ENCODE measurements at places on chromosomes 2 and 18.

- DNase-seq = no peak
Observed at GRCh38 chr2:21981127-21981526, 857.4 kb downstream of the TDRD15 start.

GRCh38 chr18:23209796-23210195 lies 74.5 kb downstream of the CABLES1 start:
- DNase-seq = no peak

GRCh38 chr2:74851191-74851566 lies 17.3 kb downstream of the HK2 start:
- DNase-seq = no peak

DNA sequence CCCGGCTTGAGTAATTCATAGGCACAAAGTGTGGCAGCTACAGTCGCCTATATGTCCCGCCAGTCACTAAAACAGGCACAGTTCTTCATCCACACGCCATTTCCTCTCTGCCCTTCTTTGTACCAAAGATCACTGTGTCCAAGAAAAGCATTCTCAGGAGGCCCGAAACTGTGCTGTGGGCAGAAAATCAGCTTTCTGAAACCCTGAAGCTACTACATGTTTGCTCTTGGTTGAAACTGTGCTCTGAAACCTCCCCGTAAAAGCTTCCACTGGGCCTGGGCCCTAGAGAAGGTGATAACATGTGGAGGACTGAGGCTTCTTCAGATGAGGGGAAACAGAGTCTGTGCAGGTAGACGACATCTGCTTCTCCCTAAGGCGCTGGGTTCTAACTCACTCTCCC lies 75.6 kb upstream of the ID2 start:
- no peak for DNase-seq

GRCh38 chr2:13583609-13584008 lies 866.9 kb downstream of the TRIB2 start:
- no peak for DNase-seq

DNA sequence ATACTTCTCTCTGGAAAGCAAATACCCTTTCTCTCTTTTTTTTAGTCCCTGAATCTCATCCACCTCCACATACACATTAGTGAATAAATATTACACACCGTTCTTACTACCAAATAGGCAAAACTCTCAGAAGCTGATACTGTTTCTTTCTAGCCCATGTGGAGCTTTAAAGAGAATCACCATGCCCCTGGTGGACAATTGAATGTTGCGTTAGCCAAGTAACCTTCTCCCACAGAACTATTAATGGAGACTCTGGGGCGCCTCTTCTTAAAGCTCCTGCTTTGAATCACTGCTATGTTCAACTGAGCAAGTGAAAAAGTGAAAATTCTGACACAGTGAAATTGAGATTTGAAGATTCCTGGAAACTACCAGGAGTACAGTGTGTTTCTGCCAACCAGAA lies 522.8 kb upstream of the CDH7 start:
- no peak for DNase-seq

GRCh38 chr18:2325308-2325849 lies 245.9 kb downstream of the METTL4 start:
- DNase-seq = no peak

DNA sequence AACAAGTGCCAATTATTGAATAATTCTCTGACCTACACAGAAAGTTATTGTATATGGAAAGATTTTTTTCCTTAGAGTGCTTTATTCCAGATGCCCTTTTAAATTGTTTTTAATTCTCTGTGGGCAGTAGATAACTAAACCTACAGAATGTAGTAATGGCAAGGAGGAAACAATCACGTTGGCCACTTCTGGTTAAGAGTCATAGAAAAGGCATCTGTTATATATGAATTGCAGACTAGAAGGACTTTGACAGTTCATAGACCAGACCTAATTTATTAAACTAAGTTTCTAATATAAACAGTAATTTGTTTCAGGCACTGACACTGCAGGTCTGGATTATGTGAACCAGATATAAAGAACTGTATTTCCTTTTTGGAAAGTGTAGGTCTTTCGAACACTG lies 607.5 kb downstream of the PLCL1 start:
- no peak for DNase-seq

DNA sequence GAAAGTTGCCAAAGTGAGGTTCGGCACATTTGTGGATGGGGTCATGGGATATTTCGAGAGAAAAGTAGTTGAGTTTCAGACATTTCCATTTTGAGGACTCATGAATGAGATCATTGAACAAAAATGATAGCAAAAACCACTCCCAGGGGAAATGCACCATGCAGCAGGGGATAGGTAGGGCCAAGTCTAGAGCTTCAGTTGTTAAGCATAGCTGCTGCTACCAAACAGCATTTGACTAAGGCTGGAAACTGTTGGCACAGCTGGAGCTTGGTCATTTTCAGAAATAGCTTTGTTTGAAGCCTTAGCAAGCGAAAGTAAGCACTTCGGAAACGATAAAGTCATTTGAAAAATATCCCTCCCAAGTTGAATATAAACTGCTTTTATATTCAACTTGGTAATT lies 431.8 kb downstream of the SOCS6 start:
- DNase-seq = no peak

DNA sequence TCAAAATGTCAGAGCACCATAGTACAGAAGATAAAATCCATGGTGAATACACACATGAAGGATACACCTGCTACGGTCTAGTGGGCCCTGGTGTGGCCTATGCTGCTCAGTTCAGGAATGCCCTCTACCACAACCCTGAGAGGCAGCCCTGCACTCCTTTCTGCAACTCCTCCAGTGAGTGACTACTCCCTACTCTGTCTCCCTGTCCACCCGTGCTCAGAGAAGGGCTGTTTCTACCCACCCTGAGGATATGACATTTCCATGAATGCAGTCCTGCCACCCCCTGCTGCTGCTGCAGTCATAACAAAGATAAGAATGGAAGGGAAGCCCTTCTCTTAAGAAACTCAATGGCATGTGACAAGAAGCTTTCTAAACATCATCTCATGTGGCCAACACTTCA lies 137.0 kb downstream of the EN1 start:
- DNase-seq = no peak

DNA sequence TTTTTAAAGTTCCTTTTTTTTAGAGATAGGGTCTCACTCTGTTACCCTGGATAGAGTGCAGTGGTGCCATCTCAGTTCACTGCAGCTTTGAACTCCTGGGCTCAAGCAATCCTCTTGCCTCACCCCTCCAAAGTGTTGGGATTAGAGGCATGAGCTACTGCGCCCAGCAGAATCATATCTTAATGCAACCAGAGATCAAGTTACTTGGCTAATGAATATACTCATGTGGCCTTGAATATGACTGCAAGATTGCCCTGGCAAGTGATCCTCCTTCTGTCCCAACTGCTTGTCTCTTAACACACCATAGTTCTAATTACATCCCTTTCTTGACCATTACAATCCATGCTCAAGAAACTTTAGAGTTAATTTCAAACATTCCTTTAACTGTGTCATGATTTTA lies 133.5 kb downstream of the SRBD1 start:
- no peak for DNase-seq

DNA sequence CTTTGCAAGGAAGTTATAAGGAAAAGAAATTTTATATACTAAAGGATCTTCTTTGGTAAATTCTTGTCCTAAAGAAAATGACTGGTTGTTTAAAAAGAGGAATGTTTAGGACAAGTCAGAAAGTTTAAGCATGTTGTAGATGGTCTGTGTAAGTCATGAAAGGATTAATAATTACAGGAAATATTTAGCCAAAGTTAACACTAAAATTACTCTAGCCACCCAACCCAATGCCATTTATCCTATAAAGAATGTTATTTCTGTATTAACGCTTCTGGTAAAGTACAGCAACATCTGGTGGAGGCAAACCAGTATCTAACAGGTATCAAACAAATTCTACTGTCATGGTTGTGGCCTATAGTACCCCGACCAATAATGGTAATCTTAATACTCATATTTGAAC lies 546.9 kb upstream of the PKDCC start:
- DNase-seq = no peak

GRCh38 chr2:162537651-162538050 lies 193.7 kb downstream of the GCA start:
- DNase-seq = no peak

DNA sequence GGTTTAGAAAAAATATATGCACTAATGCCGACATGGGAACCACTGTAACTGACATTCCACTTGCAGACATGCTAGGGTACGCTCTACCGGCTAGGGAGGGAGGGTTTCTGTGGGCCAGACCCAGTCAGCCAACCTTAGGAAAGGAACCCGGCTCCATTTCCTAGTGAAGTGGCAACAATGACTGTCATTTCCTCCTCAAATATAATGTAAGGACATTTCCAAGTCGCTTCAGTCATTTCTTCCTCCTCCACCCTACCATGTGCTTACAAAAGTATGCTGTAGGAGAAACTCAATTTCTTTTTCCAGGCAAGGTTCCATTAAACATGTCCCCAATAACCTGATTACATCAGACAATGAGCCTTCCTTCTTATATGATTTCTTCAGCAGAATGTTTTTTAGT lies 64.3 kb upstream of the PSMD14 start:
- no peak for DNase-seq

GRCh38 chr18:12377556-12378197 lies 650 bp upstream of the AFG3L2 start:
- no peak for DNase-seq

GRCh38 chr2:63440612-63441011 lies 147.7 kb downstream of the WDPCP start:
- no peak for DNase-seq

DNA sequence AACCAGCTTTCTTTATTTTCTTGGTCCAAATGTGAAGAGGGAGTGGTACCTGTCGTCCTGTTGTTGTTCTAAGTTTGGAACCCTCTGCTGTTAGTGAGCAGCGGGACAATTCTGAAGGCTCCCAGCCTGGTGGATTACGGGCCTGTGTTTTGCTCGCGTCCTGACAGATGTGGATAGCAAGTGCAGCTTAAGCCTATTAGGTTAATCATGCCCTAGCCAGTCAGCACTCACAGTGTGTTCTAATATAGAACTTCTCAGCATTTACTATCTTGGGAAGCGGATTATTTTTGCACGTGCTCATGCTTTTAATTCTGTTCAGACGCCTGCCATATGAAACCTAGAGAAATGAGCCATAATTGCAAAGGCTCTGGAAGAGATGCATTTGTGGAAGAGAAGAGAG lies at the start of gene PCARE:
TSS of gene PCARE (minus strand) at position 113 of the 400 bp plus-strand sequence. CDS start 262 bp downstream, outside the sequence.
- DNase-seq = no peak

DNA sequence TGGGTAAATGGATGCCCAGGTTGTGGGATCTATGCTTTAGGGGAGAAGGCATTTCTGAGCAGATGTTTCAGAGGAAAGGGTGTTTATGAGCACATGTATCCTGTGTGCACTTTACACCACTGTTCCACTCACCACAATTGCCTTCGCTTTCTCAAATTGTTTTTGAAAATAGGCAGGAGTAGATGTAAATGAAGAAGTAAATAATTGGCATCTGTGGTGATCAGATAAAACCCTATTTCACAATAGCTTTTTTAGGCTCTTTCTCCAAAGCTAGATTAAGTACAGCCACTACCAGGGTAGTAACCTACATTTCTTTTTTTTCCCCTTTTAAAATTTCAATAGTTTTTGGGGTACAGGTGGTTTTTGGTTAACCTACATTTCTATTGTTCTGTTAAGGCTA lies 40.6 kb downstream of the TMEM178A start:
- no peak for DNase-seq

GRCh38 chr18:78771496-78772359 lies 207.9 kb upstream of the SALL3 start:
- DNase-seq = no peak

DNA sequence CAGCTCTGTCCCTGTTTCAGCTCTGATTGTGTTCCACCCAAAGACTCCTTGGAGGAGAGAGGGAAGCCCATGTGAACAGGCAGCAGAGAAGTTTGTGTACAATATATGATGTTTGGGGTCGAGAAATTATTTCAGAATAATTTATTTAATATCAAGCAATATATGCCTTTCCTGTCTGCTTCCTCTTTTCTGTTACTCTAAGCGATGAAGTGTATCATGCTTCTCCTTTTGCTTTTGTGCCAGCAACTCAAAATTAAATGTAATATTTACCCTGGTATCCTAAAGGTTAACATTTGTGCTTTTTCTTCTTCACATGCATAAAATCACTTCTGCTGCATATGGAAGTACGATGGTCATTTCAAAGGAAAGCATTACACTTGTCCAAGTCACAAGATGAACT lies 2.4 kb upstream of the NTSR2 start:
- DNase-seq = no peak

DNA sequence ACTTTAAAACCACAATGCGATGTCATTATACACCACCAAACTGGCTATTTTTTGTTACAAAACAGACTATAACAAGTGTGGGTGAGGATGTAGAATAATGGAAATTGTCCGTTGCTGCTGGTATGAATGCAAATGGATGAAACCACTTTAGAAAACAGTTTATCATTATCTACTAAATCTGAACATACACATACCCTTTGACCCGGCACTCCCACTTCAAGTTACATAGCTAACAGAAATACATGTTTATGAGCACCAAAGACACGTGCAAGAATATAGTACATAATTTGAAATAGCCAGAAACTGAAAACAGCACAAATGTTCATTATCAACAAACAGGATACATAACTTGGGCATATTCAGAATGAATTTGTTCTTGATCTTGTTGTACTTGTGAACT lies 206.4 kb upstream of the CHAC2 start:
- no peak for DNase-seq

GRCh38 chr2:153433403-153433802 lies 45.2 kb downstream of the RPRM start:
- no peak for DNase-seq

GRCh38 chr2:66405473-66405872 lies 29.5 kb upstream of the MEIS1 start:
- no peak for DNase-seq

GRCh38 chr2:25419678-25420242 lies 78.0 kb upstream of the DNMT3A start:
- no peak for DNase-seq

GRCh38 chr2:112305132-112305531 lies 29.7 kb downstream of the ZC3H6 start:
- no peak for DNase-seq

- DNase-seq = no peak
Observed at GRCh38 chr2:217553202-217553601, 449.6 kb downstream of the TNS1 start.

GRCh38 chr18:48843162-48843561 lies 107.6 kb downstream of the SMAD7 start:
- no peak for DNase-seq

DNA sequence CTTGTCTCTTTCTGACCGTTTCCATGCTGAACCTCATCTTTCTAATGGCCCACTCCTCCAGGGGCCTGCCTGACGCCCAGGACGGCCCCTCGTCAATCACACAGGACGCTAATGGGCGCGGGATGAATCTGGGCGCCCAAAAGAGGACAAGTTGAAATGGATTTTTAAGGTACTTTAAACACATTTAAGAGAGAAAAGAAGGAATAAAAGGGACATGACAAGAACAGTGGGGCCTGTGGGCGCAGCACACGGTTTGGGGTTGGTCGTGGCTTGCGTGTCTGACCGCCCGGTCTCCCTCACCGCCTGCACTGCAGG lies 607 bp upstream of the UBE2F start:
- DNase-seq = no peak
